Inflammatory macrophage treated with lipopolysaccharide for 1 hour (primary cell): ENCODE measurements at places on chromosomes 16 and 17.

- DNase-seq, result peak; percentile 96
These were observed at the start of gene SNAI3 for GRCh38 chr16:88686439-88687253. SNAI3 (minus strand) TSS chr16:88686507; CDS start chr16:88686406, 101 bp downstream.

DNA sequence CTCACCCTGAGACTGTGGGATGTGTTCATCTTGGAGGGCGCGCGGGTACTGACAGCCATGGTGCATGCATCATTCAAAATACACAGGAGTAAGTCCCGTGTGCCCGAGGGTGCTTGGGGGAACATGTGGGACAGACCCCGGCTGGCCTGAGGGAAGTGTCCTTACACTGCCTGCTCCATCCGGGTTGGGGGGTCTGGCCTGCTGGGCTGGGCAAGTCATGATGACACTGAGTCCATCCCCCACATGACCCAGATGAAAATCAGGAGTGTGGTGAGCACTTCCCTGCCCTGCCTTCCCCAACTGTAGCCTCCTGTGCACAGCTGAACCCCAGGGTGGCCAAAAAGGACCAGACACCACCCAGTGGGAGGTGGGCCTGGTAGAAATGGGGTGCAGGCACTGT is 10.8 kb downstream of the TBC1D26 start:
- no peak for DNase-seq

DNA sequence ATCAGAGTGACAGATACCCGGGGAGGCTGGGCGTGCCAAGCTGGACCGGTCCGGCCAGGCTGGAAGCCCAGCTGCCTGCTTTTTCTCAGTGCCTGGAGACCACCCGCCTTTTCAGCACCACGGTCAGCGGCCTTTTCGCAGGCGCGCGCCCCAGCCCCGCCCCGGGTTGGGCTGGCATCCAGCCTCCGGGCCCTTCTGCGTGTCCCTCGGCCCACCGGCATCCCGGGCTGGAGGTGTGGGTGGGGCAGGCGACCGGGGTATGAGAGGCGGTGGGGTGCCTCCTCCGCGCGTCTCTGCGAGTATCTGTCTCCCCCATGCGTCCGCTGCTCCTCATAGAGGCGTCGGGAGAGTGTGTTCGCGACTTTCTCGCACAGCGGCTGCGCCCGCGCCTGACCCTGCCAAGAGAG is 102.5 kb downstream of the MRM1 start:
- no peak for DNase-seq

DNA sequence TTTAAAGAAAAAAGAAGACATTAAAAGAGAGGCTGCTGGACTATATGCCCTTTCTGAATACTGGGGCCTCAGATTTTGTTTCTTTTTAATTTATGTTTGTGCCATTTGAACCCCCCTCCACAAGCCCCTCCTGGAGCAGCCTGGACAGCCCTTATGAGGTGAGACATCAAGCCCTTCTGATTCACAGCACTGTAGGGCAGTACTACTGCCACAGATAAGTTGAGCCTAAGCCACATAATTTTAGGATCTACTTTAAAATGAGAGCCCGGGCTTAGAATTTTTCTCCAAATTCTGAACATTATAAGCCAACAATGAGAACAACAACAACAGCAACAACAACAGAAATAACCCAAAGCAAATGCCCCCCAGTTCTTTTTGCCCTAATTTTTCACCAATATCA is 256.9 kb upstream of the SALL1 start:
- no peak for DNase-seq

- DNase-seq, result no peak
These were observed 100.6 kb upstream of the ZNF750 start for GRCh38 chr17:82940226-82941020.

DNA sequence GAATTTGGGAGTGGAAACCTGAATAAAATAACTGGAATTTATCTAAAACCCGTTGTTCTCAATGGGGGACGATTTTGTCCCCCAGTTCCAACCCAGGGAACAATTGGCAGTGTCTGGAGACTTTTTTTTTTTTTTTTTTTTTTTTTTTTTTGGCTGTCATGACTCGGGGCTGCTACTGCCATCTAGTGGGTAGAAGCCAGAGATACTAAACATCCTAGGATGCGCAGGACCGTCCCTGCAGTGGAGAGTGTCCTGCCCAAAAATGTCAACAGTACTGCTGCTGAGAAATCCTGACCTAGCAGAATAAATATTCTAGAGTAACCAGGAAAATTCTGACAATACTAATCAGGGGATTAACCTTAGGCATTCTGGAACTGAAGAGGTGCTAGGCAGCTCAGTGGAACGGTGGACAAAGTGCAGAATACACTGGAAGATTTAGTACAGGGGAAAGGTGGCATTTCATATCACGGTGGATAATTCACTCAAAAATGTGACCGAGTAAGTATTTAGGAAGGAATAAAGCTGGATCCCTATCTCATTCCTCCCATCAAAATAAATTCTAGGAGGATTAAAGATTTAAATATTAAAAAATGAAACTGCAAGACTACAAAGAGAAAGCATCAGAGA is 107.6 kb downstream of the SPECC1 start:
- DNase-seq, result peak; percentile 46

- no peak for DNase-seq
These were observed 21.7 kb downstream of the PPL start for GRCh38 chr16:4915226-4915761.

- DNase-seq, result no peak
These were observed 12.2 kb upstream of the CLEC18C start for GRCh38 chr16:70161350-70161749.

DNA sequence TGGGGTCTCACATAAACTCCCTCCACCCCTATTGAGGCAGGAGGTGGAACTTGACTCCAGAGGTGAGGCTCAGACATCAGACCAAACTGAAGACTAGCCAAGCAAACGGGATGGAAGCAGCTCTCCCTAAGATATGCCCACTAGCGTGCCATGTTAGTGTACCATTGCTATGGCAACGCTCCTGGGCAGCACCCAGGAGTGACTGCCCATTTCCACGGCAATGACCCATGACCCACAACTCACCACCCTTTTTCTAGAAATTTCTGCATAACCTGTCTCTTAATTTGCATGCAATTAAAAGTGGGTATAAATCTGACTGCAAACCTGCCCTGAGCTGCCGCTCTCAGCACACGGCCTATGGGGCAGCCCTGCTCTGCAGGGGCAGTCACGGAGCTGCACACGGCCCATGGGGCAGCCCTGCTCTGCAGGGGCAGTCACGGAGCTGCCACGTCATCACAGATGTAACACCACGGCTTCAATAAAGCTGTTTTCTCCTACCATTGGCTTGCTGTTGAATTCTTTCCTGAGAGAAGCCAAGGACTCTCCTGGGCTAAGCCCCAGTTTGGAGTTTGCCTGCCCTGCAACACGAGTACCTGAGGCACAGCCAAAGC is 164.3 kb downstream of the RBFOX3 start:
- no peak for DNase-seq

DNA sequence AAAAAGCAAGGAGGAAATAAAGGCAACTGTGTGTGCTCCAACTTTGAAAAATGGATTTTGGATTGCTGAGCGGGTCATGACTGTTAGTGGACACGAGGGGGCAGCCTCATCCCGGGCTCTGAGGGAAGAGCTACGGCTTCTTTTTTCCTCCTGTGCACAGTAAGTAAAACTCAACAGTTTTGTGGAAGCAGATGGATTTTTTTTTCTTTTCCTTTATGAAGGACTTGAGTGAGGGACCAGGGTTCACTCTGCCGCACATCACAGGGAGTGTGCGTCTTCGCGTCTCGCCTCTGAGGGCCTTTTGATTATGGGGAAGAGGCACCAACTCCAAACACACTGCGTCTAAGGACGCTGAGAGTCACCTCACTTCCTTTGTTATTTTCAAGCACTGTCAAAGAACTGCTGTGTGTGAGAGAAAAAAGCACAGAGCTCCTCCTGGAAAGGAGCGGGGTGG is 80.3 kb upstream of the GOT2 start:
- peak; percentile 9 for DNase-seq

GRCh38 chr17:17484451-17484899 is 7.7 kb downstream of the MED9 start:
- peak; percentile 28 for DNase-seq

GRCh38 chr16:15770512-15770911 is 86.3 kb downstream of the MYH11 start:
- DNase-seq, result no peak

DNA sequence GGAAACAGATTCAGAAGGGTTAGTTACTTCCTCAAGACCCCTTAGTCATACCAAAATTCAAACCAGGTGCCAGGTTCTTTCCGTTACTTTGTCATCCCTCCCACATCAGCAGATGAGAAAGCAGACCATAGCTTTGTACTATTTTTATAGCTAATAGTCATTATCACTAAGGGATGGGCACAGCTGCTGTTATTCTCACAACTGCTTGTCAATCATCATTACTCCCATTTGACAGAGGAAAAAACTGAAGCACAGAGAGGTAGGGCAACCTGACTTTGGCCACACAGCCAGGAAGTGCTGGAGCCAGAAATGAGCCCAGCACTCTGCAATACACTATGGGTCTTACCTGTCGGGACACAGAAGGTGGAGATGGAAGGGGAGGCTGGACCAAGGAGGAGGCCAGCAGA is 30.0 kb downstream of the TEKT5 start:
- DNase-seq, result no peak

DNA sequence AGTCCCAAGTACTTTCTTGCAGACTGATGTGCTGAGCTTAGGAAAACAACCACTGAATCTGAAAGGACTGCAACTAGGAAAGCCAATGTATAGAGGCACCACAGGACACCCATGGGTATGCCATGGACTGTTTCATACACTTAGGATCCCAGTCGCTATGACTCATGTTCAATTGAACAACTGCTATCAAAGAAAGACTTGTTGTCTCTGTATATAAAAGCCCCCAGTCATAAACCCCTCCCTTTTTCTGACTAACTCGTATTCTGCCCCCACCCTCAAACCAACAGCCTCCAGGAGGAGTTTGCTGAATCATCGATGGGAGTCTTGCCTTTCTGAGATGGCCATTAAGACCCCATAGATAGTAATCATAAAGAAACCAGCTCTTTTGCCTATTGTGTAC is 205.4 kb downstream of the ANKFN1 start:
- DNase-seq, result no peak

GRCh38 chr17:2060681-2061440 is 6.0 kb downstream of the HIC1 start:
- DNase-seq, result no peak

GRCh38 chr17:82317394-82318168 is at the start of gene CD7:
CD7 (minus strand) TSS chr17:82317608; CDS start chr17:82317495, 113 bp downstream.
- no peak for DNase-seq
